CD8-positive, alpha-beta memory T cell (primary cell): ENCODE measurements at places on chromosomes 2 and 18. TPM values are rescaled to one million over a fixed set of nuclear protein-coding genes. Genes with fewer than 3 reads are reported as not detected.

Gene BCL11A
- 0.15 TPM for total RNA-seq

Gene NAT8
- not detected for total RNA-seq

Gene C2orf66
- total RNA-seq: not detected

Gene VWC2L
- not detected for total RNA-seq

Gene BUB1
- 49.5 TPM for total RNA-seq
